Activated CD8-positive, alpha-beta T cell treated with anti-CD3 and anti-CD28 coated beads for 36 hours (primary cell): ENCODE measurements at places on chromosomes 6 and 20. TPM values are rescaled to one million over a fixed set of nuclear protein-coding genes. Genes with fewer than 3 reads are reported as not detected.

DNA sequence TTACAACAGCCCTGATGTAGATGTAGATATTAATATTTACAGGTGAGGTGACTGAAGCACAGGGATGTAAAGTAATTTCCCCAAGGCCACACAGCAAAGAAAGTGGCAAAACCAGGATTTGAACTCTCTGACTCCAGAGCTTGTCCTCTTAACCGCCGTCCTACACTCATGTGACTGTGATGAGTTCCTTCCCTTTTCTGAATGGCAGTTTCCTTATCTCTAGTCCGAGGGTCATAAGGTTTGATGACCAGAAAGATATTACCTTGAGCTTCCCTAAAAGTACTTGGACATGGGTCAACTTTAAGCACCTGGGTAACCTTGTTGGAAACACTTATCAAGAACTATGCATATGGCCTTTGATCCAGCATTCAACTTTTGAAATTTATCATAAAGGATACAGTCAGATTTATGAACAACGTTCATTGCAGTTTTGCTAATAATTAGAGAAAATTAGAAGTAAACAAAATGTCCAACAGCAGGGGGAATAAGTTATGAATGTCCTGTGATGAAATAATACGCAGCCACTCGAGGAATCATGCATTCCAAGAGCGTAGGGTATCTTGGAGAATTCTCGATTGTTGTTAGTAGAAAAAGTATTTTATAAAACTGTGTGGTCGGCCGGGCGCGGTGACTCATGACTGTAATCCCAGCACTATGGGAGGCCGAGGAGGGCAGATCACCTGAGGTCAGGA lies 2.3 kb upstream of the TLDC2 start:
- DNase-seq = no peak
- H3K4me1 ChIP-seq = no peaks in the 10 kb centered on the region
- H3K36me3 ChIP-seq = no peaks in the 10 kb centered on the region
- no peak overlapping the region for H3K27ac ChIP-seq
- no peaks in the 10 kb centered on the region for H3K27me3 ChIP-seq
- no peak overlapping the region for H3K4me3 ChIP-seq

GRCh38 chr6:166928644-166929541 lies 27.5 kb downstream of the RNASET2 start:
- H3K4me3 ChIP-seq = no peak overlapping the region
- H3K4me1 ChIP-seq = peaks cover 17% of the 10 kb centered on the region
- no peaks in the 10 kb centered on the region for H3K27me3 ChIP-seq
- DNase-seq = no peak

DNA sequence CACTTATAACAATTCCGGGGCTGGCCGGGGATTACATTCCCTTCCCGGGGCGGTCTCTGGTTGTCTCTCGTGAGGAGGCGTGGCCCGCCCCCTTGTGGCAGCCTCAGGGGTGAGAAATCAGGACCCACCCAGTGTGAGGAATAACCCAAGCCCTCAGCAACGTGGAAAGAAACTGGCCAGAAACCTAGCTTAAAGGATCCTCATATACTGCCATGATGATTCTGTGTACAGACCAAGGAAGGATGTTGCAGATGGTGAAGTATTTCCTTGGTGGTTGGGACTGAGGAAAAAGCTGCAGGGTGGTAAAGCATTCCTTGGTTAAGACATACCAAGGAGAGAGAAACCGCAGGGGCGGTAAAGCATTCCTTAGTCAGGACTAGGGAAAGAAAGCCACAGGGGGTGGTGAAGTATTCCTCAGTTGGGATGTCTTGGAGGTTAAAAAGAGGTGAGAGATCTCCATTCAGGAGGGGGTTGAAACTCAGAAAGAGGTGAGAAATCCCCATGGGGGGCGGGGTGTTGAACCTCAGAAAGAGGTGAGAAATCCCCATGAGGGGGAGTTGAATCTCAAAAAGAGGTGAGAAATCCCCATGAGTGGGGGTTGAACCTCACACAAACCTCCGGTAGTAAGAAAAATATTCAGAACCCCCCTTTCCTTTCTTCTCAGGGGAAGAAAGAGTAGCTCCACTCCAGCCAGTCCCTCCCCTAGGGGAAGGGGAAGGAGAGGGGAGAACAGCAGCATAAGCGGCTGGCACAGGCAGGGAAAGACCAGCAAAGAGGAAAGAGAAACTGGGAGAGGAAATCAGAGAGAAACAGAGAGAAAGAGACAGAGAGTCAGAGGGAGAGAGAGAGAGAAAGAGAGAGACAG lies 238.1 kb downstream of the RNGTT start:
- peak; percentile 72 for DNase-seq
- peaks cover 6% of the 10 kb centered on the region for H3K36me3 ChIP-seq
- peak overlapping the region; percentile 14 for H3K4me3 ChIP-seq

DNA sequence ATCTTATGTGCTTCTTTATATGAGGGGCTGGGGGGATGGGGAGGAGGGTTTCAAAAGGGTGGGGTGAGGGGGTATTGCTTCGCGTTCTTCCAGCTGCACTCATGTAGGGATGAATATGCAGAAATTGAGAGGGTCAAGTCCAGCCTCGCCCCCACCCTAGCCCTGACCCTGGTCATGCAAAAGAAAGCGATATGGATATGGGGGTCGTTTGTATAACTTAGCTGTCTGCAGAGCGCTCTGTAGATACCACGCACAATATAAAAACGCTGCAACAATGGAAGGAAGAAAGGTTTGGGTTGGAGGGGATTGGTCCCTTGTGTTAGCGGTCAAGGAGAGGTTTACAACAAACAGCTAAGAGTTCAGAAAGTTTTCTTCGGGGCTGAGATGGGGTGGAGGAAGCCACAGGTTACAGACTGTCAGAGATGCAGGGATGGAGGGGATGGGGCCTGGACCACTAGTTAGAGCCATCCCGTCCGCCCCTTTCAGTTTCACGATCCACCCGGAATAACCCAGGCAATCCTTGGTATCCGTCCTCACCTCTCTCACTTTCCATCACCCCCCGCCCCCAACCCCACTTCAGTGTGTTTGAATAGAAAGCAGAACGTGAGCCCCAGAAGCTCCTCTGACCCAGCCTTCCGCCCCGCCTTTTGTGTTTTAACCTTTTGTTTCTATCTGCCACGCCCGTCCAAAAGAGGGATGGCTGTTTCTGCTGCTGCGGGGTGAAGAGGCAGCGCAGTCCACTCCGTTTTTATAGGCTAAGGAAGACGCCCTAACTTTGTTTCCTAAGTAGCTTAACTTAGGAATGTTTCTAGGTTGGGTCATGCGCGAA lies 73.5 kb downstream of the SOX4 start:
- peaks cover 28% of the 10 kb centered on the region for H3K4me1 ChIP-seq
- peaks cover 61% of the 10 kb centered on the region for H3K27me3 ChIP-seq
- no peaks in the 10 kb centered on the region for H3K36me3 ChIP-seq

MYL9 gene
- total RNA-seq = not detected

RAET1L gene
- not detected for total RNA-seq

CITED2 gene
- total RNA-seq = 39.7 TPM

TMEM170B gene
- 1.9 TPM for total RNA-seq

CRIP3 gene
- total RNA-seq = 2.2 TPM
